Stimulated activated CD4-positive, alpha-beta T cell treated with anti-CD3 and anti-CD28 coated beads, Interleukin-15, amount 100 ng/mL, for 1 hour (primary cell): ENCODE measurements at places on chromosomes 13 and 19.

- no peak for DNase-seq
These were observed 1761.5 kb downstream of the PCDH9 start for GRCh38 chr13:65468628-65469027.

- no peak for DNase-seq
These were observed 15.4 kb upstream of the RAB20 start for GRCh38 chr13:110576736-110577476.

- DNase-seq, result no peak
These were observed 18.4 kb downstream of the TMEM272 start for GRCh38 chr13:51826606-51827005.

- DNase-seq, result no peak
These were observed 109.7 kb downstream of the PAN3 start for GRCh38 chr13:28248080-28248479.

- DNase-seq, result no peak
These were observed 1.7 kb downstream of the AP1M1 start for GRCh38 chr19:16199275-16199932.

GRCh38 chr13:107907065-107907805 is 308.1 kb downstream of the LIG4 start:
- no peak for DNase-seq

DNA sequence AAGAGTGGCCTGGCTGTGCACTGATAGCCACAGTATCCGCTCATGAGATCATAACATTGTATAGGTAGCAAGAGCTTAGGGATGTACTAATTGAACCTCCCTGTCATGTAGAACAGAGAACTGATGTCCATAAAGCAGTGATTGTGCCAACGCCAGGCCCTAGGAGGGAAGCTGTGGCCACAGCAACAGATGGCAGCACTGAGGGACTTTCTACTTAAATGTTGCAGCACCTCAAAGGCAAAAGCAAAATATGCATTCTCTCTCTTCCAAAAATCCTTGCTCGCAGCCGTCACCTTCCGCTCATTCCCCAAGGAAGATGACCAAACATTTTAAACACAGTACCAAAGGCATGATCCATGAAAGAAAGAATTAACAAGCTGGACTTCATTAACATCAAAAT is 32.3 kb downstream of the COL4A1 start:
- DNase-seq, result no peak
